T-helper 17 cell (primary cell): ENCODE measurements at places on chromosomes 5 and 9.

GRCh38 chr5:33840927-33841547, 50.8 kb downstream of the ADAMTS12 start:
- DNase-seq, result no peak

DNA sequence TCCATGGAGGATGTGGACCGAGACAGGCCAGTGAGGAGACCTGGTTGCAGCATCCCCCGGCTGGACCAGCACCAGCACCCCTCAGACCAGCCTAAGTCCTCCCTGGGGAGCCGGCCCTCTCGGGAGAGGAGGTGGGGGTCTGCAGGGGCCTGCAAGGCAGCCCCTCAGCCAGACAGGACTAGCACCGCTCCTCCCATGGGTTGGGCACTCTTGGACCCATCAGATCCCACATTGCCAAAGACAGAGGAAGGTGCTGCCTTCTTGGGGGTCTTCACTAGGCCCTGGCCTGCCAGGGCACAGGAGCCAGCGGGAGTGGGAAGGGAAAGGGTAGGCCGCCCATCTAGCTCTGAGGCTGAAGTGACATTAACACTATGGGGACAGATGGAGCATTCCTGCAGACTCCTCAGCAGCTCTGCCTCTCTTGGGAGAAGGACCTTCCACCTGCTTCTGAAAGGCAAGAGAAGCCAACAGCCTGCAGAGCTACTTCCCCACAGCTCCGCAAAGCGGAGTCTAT, 6.8 kb downstream of the IL13 start:
- DNase-seq, result no peak

DNA sequence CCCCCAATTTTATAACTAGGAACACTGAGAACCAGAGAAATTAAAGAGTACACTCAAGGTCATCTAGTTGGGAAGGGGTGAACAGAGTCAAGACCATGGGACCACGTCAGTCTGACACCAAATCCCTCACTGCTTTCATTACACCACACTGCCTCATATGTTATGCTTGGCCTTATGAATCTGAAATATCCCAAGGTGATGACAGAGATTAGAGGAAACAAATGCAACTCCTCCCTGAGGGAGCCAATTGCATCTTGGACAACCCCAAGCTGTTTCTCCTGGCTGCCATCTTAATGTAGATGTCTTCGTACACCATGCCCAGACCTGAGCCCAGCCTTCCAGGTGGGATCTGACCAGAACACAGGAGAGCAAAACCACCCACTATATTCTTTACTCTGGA, 60.6 kb upstream of the ABCA1 start:
- DNase-seq, result no peak

DNA sequence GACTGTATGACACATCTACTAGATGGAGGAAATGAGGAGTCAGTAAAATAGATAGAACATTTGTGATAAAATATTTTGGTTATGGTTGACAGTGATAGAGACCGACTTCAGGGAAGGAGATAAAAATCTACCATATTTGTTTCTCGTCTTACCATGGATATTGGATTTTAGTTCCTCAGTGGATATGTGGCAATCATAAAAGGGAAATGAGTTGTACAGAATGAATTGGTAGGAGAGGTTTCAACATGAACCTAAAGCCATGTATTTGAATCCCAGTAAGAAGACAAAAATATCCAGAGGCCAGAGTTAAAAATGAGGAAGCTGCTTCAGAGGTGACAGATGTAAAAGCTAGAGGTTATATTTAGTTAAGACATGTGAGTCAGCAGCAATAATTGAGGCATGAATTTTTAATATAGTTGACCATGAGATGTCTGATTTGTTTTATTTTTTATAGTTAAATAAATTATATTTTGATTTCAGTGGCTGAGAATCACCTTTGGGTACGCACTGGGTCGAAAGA, 480.4 kb upstream of the TUSC1 start:
- no peak for DNase-seq

DNA sequence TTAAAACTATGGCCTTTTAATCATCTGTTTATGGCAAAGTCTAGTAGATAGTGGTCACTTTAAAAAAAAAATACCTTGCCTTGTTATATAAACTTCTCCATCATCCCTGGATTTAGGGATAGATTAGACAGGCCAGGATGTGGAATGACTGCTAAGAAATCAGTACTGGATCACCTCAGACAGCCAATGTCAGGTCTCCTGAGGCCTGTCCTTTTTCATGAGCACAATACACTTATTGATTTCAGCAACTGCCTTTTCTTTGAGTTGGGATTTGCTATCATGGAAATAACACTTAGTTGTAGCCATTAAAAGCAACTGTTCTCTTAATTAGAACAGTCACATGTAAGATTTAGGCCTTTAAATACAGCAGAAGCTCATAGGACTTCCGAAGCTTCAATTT, 77.9 kb downstream of the NLN start:
- DNase-seq, result no peak

GRCh38 chr5:168186289-168187074, 105.0 kb upstream of the WWC1 start:
- no peak for DNase-seq
